ENCODE measurements at places on chromosomes 3 and 15.
A peak's percentile ranks its signal among the peaks of the same experiment; 100 is the strongest.

- no peak for DNase-seq
Measured at GRCh38 chr3:35721628-35722027, 82.3 kb downstream of the ARPP21 start.

- no peak for DNase-seq
Measured at GRCh38 chr15:44397869-44398268, 29.6 kb upstream of the CTDSPL2 start.

DNA sequence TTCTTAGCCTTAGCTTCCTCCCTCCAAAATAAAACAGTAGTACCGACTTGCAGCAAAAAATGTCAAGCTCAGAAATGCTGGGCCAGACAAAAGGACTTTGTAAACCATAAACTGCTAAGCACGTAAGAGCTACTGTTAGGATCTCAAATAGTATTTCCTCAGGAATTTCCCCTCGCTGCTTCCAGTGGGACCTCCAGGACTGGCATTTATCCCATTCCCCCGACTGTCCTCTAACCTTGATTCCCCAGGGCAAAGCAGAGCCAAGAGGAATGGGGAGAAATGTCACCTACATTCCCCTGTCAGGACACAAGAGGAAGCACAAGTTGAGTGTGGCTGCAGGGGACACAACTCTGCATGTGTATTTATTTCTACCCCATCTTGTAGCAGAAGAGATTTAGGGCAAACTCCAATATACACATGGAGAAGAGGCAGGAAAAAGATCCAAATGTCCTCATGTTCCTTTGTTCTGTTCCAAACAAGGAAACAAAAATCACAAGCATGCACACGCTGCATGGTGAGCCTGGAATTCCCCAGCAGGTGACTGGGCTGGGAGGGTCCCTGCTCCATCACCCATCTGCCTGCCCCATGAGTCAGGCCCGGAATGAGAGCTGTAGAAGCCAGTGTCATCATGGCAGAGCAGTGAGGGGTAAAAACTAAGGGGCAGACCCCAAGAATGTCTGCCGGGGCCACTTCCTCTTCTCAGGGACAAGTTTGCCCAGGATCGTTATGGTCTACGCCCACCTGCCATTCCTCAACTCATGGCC, 4.2 kb downstream of the STOML1 start:
- no peak for DNase-seq

- no peak for DNase-seq
Measured at GRCh38 chr3:46163556-46164041, 44.5 kb downstream of the CCR1 start.

DNA sequence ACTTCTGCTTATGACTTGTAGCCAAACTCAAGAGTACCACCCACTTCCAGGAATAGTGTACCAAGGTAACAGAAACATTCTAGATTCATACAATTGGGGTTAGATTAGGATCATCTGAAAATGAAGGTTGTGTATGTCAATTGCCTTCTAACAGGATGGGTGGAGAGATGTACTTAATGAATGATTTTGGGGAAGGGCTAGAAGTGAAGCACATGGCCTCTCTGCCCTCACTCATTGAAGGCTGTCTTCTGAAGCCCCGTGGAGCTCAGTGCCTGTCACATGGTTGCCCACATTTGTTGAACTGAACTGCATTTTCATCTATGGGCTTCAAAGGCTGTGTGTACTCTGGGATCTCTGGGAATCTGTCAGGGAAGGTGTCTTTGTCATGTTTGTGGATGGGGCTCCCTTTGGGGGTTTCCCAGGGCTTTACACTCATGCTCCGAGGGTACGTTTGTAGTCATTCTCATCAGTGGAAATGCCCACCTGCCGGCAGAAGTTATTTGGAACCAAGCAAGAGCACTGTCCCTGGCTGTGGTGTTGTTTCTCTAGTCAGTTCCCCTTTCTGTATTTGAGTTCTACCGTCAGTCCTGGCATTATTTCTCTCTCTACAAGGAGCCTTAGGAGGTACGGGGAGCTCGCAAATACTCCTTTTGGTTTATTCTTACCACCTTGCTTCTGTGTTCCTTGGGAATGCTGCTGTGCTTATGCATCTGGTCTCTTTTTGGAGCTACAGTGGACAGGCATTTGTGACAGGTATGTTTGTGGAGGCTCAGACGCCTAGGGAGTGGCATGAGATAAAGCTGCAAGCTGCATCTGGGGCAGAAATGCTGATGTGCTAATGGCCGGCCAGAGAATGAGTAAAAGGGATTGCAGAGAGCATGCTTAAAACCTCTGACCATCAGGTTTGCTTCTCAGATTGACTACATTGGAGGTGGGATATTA, 22.4 kb downstream of the CD86 start:
- no peak for DNase-seq

DNA sequence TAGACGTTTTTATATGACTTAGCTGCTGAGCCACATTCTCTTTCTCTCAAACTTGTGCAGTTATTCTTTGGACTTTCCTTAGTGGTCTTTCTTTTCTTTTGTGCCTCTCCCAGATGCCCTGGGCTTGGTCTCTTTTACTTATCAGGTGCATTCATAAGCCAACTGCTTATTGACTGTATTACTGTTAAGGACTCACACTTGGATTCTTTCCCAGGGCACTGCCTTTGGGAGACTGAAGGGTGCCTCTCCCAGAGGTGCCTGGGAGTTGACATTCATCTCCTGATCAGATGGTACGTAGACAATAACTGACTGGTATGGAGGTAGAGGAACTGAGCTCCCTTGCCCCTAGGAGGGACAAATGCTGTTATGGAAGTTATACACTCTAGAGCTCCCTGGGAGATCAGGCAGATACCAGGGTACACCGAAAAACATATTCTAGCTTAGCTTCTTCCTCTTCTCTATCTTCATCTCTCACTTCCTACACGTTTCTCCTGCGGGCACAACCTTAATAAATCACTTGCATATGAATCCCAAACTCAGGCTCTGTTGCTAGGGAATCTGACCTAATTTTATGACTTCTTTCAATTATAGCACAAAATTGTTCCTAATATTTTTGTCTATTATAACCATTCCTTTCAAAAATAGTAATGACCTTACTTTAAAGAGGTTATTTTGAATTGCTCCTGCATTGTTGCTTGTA, 24.7 kb downstream of the PARP15 start:
- no peak for DNase-seq

DNA sequence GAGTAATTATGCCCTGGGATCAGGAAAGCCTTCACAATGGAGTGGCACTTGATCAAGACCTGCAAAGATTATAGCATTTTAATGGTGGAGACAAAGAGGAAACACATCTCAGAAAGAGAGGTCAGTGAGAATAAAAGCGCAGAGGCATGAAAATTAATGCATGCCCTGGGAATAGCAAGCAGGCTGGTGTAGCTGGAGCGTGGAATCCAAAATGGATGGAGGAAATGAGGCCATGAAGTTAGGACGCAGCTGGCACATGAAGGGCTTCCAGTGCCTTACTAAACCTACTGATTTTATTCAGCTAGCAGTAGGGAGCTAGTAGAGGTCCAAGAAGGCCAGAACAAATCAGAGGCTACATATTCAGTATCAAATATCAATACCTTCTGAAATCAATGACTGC, 38.1 kb downstream of the TMEM212 start:
- no peak for DNase-seq

GRCh38 chr3:124730941-124731297, 667 bp downstream of the UMPS start:
- DNase-seq: peak; percentile 13

GRCh38 chr3:38365469-38366062, 19.0 kb downstream of the XYLB start:
- DNase-seq: no peak

GRCh38 chr15:45387380-45388007, 9.2 kb upstream of the GATM start:
- DNase-seq: no peak

- no peak for DNase-seq
Measured at GRCh38 chr15:90286678-90287077, 21.2 kb downstream of the NGRN start.

DNA sequence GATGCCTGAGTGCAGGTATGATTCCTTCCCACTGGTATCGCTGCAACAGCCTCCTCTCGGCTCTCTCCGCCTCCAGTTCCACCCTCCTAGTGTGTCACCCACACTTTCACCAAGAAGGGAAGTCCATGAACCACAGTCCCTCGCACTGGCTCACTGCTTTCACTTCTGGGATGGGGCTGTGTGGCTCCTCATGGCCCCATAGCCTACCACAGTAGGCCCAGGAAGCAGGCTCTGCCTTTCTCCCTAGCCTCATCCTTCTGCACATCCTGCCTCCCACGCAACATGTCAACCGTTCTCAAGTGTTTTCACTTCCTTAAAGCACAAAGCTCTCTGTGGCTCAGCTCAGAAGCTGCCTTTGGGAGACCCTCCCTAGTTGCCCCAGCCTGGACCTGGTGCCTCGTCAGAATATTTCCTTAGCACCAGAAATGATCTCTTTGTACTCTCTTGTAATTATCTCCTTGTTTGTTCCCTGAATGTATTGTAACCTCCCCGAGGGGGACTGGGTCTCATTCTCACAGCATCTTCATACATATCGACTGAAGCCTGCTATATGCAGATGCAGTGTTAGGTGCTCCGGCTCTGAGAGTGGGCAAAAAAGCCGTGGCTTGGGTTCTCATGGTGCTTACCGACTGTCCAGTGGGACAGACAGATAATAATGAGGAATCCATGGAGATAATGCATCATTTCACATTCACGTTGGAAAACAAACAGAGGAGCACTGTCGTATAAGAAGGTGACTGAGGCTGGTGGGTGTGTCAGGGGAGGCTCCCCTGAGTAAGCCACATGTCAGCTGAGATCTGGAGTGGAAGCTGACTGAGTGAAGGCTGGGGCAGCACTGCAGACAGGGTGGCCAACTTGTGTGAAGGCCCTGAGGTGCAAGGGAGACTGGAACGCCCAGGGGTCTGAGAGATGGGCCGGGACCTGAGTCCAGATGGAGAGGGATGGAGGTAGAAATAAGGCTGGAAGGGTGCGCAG, 107.1 kb downstream of the DGKG start:
- peak; percentile 21 for DNase-seq

GRCh38 chr15:61256231-61256630, 27.1 kb upstream of the RORA start:
- DNase-seq: no peak

GRCh38 chr15:43509660-43510199, 7.7 kb upstream of the MAP1A start:
- DNase-seq: no peak

- DNase-seq: no peak
Measured at GRCh38 chr3:87625876-87626275, 349.5 kb upstream of the POU1F1 start.

GRCh38 chr3:53104762-53105161, 25.5 kb downstream of the RFT1 start:
- no peak for DNase-seq

DNA sequence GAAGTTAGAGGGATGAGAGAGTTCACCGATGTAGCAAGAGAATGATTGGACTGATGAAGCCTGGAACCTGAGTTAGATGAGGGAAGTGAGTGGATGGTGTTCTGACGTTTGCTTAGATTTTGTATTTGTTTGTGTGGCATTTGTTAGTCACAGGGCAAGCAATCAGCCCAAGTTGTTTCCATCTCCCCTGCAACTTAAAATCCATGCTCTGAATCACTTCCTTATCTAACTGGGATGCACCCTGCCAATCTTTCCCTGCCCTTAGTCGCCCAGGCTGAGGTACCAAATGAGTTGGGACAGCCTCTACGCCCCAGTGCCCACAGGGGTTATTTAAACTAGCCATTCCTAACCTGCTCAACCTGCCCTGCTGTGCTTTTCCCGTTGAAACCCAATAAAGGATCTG, 12.6 kb downstream of the PAQR5 start:
- DNase-seq: no peak

DNA sequence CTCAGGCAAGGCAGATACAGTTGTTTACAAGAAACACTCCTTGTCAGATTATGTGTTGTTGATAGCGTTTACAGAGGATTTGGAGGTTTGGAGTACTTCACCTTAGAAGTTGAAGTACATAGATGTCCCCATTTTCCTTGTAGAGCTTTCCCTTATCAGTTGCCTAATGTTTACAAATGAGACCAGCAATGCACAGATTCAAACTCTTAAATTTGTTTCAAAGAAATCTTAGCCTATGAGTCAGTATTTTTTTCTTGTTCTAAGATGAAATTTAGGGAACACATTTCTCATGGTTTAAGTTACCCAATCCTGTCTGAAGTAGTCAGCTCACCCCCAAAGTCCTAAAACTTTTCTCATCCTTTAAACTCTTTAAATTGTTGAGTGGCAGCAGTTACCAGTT, 6.3 kb upstream of the EIF5A2 start:
- DNase-seq: no peak

DNA sequence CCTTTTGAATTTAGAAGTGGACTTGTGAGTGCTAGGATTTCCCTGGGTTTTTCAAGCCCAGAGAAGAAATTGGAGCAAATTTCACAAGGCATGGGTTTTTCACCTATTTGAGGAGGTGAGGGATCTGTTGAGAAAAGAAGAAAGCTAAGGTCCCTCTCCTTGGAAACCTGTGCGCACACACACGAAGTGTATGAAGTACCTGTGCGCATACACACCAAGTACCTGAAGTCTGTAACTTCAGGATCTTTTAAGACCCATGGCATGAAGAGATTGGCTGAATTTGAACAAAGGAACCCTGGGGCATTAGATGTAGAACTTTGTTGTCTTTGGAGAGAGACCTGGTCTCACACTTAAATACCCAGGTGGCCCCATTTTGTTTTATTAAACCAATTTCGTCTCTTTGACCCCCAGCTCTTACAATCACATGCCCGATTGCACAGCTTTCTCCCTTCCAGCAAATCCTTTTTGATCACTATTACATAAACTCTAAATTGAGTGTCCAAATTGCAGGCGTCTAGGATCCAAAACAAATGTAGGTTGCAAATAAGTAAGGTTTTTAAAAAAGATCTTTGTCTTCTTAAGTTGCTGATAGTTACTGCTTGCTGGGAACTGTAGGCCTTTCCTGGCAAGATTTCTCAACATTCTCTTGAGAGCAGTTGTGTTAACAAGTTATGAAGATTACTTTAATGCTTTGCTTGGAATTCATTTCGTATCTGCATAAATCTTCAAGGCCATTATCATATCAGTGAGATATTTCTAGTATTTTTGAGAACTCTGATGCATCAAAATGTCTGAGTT, 64.3 kb downstream of the CMTM8 start:
- no peak for DNase-seq

DNA sequence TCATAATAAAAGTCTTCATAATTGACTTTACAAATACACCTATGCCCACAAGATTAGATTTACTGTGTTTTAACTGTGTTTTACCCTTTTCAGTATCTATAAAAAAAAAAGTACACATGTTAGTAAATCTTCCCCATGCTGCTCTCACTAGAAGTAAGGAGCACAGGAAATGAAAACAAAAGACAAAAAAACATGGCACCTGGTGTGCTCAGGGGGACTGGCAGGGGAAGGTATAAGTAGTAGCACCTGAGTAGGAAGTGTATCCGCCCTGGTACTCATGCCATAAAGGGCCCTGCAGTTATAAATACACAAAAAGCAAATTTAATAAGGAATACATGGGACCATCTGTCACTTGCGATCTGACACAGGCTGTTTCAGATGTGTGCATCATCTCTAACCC, 8.9 kb upstream of the ALDH1A2 start:
- DNase-seq: no peak

- DNase-seq: no peak
Measured at GRCh38 chr3:106589311-106589942, 720.6 kb upstream of the CBLB start.

- DNase-seq: no peak
Measured at GRCh38 chr3:172629470-172629869, 81.4 kb downstream of the NCEH1 start.

- DNase-seq: no peak
Measured at GRCh38 chr3:58723173-58723572, 56.6 kb upstream of the FAM3D start.

GRCh38 chr3:13501958-13502790, 22.1 kb downstream of the HDAC11 start:
- DNase-seq: no peak

- no peak for DNase-seq
Measured at GRCh38 chr3:95798628-95799027, 1015.8 kb upstream of the EPHA6 start.

GRCh38 chr15:59051873-59052861, 52.8 kb upstream of the CCNB2 start:
- no peak for DNase-seq

Measured in stimulated activated CD4-positive, alpha-beta T cell treated with anti-CD3 and anti-CD28 coated beads, Interleukin-4, amount 100 ng/mL, for 1 hour (primary cell).